ENCODE measurements at places on chromosomes 2 and 18.

DNA sequence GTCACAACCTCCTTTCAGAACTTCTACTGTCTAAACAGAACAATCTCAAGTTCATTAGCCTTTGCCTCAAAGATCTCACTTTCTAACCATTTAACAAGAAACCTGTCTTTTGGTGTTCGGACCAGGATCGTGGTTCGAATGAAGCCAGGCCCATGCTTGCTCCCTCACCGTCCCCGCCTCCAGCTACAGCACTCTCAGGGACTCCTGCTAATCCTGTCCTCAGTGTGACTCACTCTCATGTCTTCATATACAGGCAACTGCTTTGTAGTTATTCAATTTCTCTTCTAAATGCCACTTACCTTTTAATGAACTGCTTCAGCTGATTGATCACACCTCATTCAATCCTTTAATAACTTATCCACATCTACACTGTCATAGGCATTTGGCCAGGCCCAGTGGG, 15.8 kb downstream of the SERTAD2 start:
- DNase-seq: no peak

GRCh38 chr2:119085613-119086012, 72.9 kb downstream of the C1QL2 start:
- no peak for DNase-seq

DNA sequence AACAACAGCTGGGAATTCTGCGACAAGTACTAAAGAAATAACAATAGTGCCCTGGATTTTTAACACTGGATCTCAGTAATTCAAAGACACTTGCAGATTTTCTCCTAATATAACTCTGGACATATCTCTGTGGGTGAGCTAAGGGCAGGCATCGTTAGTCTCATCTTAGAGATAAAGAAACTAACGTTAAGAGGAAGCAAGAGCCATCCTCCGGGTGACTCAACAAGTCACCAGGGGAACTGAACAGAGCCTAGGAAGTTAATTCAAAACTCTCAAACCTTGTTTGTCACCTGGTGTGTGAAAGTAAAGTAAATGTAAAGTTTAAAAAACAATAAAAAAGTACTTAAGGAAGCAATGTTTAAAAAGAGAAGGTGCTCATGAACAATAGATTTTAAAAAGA, 41.6 kb upstream of the NRP2 start:
- DNase-seq: no peak

DNA sequence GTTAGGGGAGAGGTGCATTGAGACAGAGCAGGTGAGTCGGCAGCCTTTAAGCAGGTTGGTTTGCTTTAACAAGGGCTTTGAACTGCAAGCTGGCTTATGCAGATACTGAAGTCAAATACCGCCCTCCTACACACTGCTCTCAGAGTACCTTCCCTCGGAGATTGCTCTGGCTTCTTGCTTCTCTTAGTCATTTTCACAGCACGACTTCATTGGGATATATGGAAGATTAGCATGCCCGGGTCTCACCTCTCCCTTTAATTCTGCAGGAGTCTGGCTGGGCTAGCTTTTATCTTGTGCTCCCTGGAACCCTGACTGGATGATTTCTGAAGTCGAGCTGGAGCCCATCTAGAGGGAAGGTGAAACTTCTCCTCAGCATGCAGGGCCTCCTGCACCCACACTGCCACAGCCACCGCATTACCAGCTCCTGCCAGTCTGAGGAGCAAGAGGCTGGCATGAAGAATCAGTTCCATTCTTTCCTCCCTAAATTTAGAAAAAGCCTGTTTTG, 395.5 kb upstream of the HNRNPA3 start:
- DNase-seq: no peak

- DNase-seq: no peak
These were observed 11.2 kb upstream of the EFR3B start for GRCh38 chr2:25030702-25031101.

DNA sequence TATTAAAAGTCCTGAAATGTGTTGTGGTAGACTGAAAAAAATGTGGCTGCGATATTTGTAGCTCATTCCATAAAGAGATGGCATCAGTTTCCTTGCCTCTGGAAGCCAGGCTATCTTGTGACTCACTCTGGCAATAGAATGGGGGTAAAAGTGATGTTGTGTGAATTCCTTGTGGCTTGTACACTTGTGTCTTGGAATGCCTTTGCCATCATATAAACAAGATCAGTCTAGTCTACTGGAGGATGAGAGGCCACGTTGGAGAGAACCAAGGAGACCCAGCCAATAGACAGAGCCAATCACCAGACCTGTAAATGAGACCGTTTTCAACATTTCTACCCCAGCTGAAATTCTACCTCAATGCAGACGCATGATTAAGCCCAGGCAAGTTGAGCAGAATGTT, 254.1 kb downstream of the TRIB2 start:
- DNase-seq: no peak

DNA sequence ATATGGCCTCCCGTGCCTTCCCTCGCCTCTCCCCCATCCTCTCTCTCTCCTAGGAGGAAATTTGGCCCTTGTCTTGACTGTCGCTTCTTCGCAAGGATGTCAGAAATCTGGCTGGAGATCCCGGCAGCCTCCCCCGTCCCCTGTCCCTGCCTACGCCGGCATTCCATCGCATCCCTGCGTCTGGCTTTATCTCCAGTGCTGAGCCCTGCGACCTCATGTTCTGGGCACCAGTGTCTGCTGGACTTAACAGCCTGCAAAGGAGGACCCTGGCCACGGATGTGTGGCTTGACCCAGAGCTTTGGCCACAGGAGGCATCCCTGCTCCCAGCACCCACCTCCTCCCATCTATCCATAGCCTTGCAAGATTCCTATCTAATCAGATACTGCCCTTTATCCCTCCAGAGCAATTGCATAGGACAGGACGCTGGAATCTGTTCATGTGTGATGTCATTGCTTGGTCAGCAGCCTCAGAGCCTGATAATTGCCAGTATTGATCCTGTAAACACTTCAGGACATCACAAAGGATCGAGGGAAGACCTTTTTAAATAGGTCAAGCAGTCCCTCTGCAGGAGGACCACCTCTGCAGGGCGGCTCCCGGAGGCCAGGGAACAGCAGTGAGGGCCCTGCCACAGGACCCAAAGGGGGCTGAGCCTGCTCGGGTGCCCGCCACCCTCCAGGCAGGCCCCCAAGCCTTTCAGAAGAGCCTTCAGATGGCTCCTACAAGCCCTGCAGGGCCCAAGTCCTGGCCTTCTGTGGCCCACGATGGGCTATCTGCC, 168.2 kb downstream of the TWIST2 start:
- DNase-seq: no peak

- no peak for DNase-seq
These were observed 687.8 kb downstream of the TDRD15 start for GRCh38 chr2:21811541-21811940.

DNA sequence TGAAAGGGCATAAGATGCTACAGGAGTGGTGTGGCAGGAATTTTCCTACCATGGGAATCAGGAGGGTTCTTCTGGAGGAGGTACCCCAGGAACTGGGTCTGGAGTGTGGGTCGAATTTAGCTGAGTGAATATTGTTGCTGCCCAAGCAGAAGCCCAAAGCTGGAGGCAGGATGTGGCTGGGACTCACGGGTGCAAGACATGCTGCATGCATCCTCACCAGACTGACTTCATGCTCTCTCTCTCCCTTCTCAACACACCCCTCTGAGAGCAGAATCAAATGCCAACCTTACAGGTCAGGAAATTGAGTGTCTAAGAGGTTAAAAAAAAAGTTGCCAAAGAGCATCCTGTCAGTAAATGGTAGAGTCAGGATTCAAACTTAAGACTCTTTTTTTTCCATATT, 78.8 kb upstream of the TTC39C start:
- DNase-seq: no peak

DNA sequence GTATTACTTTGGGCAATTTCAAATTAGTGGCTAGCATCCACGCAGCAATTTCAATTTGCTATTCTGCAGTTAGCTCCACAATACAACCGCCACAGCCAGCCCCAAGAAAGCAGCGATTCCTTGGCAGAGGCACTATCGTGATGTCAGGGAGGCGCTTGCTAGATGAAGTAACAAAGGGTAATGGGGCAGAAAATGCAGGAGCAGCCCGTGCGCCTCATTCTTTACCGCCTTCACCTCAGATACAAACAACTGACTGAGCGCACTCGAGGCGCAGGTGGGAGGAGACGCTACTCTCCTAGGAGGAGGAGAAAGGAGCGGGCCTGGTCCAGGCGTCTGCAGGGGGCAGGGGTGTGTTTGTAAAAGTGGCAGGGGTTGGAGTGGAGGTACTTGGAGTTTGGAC, 76.9 kb upstream of the ASB18 start:
- DNase-seq: no peak

- no peak for DNase-seq
These were observed 6.9 kb upstream of the RALB start for GRCh38 chr2:120245520-120246332.

- no peak for DNase-seq
These were observed 217.8 kb upstream of the REV1 start for GRCh38 chr2:99707592-99707991.

DNA sequence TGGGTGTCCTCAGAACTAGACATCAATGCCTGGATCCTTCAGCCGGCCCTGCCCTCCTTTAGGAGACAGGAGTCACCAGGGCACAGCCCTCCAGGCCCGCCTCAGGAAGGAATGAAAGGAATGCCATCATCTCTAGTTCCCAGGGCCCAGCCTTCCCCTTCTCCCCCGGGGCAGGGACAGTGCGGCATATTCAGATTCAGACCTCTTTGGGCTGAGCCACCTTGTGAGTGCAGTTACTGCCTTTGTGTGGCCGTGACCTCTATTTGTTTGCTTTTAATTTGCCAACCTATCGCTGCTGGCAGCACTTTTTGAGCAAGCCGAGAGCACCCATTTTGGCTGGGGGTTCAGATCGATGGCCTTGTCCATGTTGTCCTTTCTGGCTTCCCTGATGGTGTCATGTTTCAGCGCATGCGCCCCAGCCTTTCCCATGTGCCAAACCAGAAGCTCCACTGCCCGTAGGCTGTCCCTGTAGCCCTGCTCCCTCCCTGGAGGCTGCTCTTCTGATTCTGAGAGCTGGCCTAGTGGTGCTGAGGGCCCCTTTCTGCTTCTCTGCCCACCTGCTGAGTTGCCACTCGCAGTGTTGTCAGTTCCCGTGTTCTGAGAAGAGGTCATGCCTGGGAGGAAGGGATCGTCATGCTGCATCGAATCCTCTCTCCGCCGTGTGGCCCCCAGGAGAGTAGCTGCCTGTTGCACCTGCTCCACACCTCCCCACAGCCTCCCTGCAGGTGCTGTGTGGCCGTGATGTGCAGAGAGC, 10.9 kb downstream of the ANKRD23 start:
- no peak for DNase-seq

- no peak for DNase-seq
These were observed 124.4 kb downstream of the ZBTB7C start for GRCh38 chr18:48284743-48285142.

DNA sequence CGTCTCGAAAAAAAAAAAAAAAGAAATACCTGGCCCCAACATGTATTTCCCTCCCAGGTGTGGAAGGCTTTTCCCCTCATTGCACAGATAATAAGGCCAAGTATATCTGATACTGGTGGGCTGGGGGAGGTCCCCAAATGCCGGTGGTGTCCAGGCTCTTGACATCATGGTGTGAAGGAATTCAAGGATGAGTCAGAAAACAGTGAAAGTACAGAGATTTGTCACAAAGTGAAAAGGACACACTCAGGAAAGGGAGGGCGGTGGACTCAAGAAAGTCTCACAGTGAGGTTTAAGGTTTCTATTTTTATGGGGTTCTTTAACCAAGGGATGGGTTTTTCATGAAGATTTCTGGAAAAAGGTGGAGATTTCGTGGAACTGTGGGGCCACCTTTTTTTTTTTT, 37.8 kb upstream of the FZD5 start:
- no peak for DNase-seq

DNA sequence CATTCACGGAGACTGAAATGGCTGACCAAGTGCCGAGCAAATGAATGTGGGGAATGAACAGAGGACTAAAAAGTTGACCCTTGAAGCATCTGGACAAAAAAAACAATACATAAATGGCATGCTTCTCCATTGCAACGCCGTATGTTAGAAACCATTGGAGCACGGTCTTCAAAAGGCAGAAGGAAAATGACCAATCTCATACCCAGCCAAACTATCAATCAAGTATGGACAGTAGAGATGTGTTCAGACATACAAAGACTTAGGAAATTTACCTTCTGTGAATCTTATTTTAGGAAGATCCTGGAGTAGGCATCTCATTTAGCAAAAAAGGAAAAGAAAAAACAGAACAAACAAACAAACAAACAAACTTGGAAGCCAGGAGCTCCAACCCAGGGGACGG, 44.5 kb downstream of the HS6ST1 start:
- no peak for DNase-seq

DNA sequence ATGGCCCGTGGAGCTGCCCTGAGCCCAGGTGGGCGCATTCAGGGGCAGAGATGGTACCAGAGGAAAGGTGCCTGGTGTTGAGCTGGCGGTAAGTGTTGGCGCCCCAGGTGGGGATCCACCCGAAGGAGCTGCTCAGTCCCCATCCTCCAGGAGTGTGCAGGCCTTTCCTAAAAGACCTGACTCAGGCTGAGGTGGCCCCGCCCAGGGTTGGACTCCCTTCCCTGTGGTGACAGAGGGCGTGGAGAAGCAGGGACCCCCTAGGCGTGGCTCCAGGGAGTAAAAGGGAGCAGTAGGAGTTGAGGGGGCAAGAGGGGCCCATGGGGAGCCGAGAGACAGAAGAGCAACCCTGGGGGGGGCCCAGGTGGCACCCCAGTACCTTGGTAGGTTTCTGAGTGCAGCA, 2.4 kb downstream of the OXER1 start:
- no peak for DNase-seq

DNA sequence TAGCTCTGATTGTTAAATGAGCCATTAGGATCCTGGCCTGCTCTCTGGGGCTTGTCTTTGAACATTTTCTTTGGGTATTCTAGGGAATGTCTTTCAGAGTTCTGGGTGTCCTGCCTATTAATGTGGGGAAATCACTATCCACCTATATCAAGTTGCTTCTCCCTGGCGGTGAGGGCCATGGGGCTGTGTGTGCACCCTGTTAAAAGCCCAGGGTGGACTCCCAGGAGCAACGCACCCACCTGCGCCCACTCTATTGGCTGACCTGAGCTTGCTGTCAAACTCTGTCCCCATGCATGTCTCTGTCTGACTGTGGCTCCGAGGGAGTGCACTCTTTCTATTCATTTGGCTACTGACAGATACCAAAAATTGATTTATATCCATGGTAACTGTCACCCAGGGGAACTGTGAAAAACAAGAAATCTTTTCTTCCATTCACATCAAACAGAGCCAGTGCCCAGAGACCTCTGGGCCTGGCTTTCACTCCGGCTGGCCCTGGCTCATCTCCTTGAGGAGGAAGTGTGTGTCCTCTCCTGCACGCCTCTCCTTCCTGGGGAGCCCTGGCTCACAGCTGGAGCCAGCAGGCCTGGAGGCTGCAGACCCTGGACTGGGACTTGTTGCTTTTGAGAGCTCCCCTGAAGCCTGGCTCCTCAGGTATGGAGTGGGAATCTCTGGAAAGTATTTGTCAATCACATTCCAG, 10.5 kb upstream of the TOGARAM2 start:
- DNase-seq: no peak

DNA sequence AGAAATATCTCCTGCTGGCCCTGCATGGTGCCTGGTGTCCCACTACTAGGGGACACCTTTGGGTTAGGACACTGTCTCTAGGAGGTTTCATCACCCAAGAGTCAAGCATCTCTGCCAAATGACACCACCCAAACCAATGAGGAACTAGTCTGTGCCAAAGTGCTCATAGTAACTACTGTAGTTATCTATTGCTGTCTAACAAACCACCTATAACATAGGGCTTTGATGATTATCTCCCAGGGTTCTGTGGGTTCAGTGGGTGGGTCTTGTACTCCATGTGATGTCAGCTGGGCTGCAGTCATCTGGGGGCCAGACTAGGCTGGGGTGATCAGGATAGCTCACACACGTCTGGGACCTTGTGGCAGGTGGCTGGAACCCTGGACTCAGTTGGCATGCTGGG, 59.8 kb downstream of the EPAS1 start:
- DNase-seq: no peak

- no peak for DNase-seq
These were observed 20.5 kb downstream of the CARF start for GRCh38 chr2:202932425-202933138.
